ENCODE measurements at places on chromosomes 12 and 14.

DNA sequence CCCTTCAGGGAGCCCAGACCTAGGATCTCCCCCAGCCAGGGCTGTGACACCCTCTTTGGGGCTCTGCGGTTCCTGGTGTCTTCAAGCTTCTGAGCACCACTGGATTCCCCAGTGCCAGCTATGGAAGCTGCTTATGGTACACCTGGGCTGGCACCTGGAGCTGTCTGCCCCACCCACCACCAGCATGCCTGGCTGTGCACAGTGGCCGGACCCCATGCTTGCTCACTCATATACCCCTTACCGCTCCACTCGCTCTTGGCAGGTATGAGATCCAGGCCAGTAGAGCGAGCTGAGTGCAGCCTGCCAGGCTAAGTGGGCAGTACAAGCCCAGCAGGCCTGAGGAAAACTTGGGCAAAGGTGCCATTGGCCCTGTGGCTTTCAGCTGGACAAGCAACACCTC, 114.0 kb downstream of the DACT1 start:
- no peak for DNase-seq

- DNase-seq = no peak
Observed at GRCh38 chr12:127652281-127652680, 614.7 kb upstream of the TMEM132C start.

DNA sequence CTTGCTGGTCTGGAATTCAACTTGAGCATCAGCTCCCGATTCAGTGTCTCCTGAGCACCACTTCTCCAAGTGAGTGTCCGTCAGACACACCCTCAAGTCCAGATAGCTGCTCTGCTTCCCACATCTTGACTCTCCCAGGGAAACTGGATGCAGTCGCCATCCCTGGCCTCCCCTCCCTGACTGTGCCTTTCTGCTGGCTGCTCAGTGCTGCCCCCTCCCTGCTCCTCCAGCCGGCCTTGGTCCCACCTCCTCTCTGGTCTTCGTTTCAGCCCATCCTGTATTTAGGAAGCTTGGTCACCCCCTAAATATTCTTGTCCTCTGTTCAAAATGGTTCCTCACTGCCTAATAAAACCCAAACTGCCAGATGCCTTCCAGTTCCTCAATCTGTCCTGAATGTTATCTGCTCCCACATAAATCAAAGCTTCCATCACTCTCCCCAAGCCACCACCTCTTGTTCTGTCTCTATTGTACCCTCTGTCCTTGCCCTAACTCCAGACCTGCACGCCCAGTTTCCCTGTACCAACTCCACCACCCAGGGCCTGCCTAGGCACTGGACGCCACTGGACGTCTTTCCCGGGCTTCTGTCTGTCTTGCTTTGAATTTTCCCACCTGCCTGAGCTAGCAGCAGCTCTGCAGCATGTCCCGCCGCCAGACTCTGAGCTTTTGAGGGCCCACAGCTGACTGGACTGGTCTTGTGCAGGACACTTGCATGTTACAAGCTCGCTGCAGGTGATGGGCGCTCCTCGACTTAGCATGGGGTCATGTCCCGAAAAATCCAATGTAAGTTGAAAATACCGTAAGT, 33.8 kb downstream of the CCDC92 start:
- no peak for DNase-seq

DNA sequence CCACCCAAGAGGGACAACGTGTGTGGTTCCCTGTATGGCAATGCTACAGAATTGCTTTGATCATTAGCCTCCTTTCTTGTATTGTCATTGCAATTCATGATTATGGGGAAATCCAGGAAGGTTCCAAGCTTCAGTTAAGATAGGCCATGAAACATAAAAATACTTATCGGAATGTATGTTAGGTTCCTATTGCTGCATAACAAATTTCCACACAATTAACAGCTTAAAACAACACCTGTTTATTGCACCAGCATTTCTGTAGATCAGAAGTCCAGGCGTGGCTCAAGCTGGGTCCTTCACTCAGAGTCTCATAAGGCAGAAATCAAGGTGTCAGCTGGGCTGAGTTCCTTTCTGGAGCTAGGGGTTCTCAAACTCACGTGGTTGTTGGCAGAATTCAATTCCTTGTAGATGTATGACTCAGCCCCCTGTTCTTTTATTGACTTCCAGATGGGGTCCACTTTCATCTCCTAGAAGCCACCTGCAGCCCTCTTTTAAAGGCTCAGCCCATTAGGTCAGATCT, 365.6 kb upstream of the TMPO start:
- DNase-seq = no peak

GRCh38 chr14:52348279-52348678, 34.2 kb downstream of the PTGER2 start:
- no peak for DNase-seq
